LNCaP clone FGC (cell line): ENCODE measurements at places on chromosomes 6 and 20.

GRCh38 chr20:6704132-6704861 lies 63.2 kb upstream of the BMP2 start:
- DNase-seq = peak; percentile 7

- no peak for DNase-seq
Observed at GRCh38 chr6:168937054-168937453, 316.6 kb downstream of the THBS2 start.

- no peak for DNase-seq
Observed at GRCh38 chr6:78910591-78911171, 43.3 kb downstream of the IRAK1BP1 start.

DNA sequence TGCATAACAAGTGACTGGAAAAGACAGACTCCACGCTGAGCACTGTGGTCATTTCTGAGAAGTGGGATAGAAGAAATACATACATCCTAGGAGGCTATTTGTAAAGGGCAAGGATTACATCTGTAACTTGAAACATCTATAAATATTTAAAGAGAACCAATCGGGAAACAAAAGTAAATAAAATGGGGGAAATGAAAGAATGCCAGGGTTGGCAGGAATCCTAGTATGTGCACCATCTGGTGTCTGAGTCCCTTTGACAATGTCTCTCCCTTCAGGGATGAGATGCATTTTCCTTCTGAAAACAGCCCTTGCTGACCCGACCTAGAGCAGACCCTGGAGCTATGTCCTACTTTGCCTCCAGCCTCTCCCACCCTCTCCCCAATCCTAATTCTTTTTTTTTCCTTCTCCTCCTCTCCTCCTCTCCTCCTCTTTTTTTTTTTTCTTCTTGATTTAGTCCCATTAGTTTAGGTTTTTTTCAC lies 53.2 kb downstream of the VSTM2L start:
- DNase-seq = peak; percentile 96

DNA sequence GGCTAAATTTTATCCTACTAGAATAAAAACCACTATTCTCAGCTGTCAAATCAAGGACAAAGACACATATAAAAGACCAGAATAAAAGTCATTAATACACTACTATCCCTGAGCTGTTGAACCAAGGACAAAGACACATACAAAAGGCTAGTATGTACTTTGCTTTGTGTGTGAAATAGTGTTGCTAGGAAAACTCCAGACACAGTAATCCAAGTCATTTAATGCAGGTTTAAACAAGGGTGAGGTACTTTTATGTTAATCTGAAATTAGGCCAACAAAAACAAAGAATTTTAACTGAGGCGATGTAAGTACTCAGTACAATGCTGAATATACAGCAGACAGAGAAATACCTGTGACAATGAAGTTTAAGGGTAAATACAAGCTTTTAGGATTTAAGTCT lies 18.9 kb downstream of the GCLC start:
- no peak for DNase-seq

- no peak for DNase-seq
Observed at GRCh38 chr6:45469663-45470062, 91.9 kb upstream of the SUPT3H start.

- DNase-seq = no peak
Observed at GRCh38 chr20:24465730-24466129, 3.7 kb upstream of the SYNDIG1 start.
